Thoracic aorta (tissue), 2 donors: ENCODE measurements at places on chromosomes 3 and 15.

DNA sequence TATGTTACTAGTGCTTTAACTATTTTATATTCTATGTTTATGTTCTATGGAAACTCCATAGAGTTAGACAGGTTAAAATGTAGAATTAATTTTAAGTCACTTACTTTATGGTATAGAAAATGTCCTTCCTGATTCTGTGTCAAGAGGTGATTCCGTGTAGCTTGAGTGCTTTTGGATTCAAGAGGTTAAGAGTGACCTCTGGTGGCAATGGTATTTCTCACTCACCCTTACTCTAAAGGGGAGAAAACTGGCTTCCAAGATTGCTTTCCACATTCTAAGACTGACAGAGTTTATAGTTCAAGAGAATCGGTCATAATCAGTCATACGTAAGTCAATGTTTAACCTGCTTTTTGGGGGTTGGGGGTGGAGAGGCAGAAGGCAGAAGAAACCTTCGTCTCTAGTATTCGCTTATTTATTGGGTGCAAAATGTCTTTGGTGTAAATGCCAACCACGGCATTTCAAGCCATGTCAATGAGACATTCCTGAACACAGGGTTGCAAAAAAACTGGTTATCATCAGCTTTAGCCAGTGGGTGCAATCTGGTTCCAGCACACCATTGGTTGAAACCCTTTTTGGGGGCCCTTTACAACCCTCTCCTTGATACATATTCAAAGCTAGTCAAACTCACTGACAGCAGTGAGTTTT, 92.0 kb upstream of the VGLL3 start:
- no peaks in the 10 kb centered on the region for H3K4me1 ChIP-seq
- H3K4me3 ChIP-seq, result peak overlapping the region; percentile 39
- no peaks in the 10 kb centered on the region for H3K36me3 ChIP-seq

GRCh38 chr15:74519311-74519710, 21.7 kb upstream of the ARID3B start:
- DNase-seq, result no peak
- H3K4me1 ChIP-seq, result no peaks in the 10 kb centered on the region
- no peaks in the 10 kb centered on the region for H3K27me3 ChIP-seq
- no peaks in the 10 kb centered on the region for H3K36me3 ChIP-seq
- no peak overlapping the region for H3K4me3 ChIP-seq

DNA sequence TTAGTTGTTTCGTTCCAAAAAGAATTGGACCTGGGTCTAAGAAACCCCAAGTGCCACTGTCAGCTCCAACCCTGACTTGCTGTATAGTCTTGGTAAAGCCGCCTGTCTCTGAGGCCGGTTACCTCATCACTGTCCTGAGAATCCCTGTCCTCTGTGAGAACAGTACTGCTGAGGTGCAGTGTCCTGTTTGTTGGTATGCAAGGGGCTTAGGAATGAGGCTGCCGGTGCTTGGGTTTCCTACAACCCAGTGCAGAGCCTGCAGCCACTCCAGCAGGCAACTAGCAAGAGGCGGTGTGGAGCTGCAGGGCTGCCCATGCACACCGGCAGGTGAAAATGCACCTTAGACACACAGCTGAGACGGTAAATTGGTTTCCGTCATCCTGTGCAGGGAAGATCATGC, 52.0 kb upstream of the ATG7 start:
- no peak overlapping the region for H3K4me3 ChIP-seq
- H3K4me1 ChIP-seq, result peaks cover 6% of the 10 kb centered on the region
- DNase-seq, result no peak
- no peak overlapping the region for H3K27ac ChIP-seq
- H3K27me3 ChIP-seq, result no peaks in the 10 kb centered on the region

GRCh38 chr3:33957176-33957575, 158.7 kb downstream of the PDCD6IP start:
- no peaks in the 10 kb centered on the region for H3K27me3 ChIP-seq
- no peak overlapping the region for H3K27ac ChIP-seq
- no peak for DNase-seq
- no peaks in the 10 kb centered on the region for H3K36me3 ChIP-seq
- no peaks in the 10 kb centered on the region for H3K4me1 ChIP-seq

DNA sequence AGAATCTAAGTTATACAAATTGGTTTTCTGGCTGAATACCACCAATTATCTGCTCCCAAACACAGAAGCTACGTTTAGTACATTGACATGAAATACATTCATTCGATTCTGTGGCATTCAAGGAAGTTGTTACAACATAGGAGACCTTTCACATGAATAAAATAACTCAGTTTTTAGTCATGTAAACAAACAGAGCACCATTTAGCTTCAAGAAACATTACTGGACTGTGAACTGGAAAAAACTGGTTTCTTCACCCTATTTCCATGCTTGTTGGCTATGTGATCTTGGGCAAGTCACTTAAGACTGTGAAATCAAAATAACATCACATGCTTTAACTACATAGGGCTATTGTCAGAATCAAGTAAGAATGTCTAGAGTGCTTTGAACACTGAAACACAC, 46.2 kb downstream of the NRG4 start:
- no peak overlapping the region for H3K27ac ChIP-seq
- no peak for DNase-seq
- H3K27me3 ChIP-seq, result no peaks in the 10 kb centered on the region
- H3K4me3 ChIP-seq, result no peak overlapping the region

DNA sequence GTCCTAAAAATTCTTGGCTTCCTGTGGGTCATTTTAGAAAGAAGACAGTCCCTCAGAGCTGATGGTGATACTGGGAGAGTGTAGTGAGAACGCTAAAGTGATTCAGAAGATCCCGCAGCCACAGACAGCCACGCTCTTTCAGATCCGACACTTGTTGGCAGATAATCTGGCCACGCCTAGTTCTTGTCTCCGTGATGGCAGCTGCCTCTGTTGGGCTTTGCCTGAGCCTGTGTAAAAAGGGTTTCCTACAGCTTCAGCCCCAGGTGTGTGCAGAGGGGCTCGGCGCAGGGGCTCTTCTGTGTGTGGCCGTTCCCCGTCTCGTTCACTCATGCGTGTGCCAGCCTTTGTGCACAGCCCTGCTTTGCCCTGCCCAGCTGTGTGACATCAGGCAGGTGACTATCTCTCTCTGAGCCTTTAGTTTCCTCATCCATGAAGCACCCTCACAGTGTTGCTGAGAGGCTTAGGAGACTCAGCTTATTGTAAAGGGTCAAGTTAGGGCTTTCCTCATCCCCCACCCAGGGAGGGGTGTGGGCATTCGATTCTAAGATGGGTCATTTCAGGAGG, 6.3 kb downstream of the IRAK2 start:
- no peaks in the 10 kb centered on the region for H3K36me3 ChIP-seq
- H3K4me3 ChIP-seq, result no peak overlapping the region
- H3K4me1 ChIP-seq, result peaks cover 24% of the 10 kb centered on the region
- H3K27me3 ChIP-seq, result no peaks in the 10 kb centered on the region

GRCh38 chr15:78878356-78878755, 5.7 kb downstream of the MORF4L1 start:
- no peaks in the 10 kb centered on the region for H3K36me3 ChIP-seq
- H3K4me3 ChIP-seq, result peak overlapping the region; percentile 100
- peaks cover 86% of the 10 kb centered on the region for H3K4me1 ChIP-seq
- DNase-seq, result no peak
- peak overlapping the region; percentile 10 for H3K27ac ChIP-seq
- no peaks in the 10 kb centered on the region for H3K27me3 ChIP-seq

DNA sequence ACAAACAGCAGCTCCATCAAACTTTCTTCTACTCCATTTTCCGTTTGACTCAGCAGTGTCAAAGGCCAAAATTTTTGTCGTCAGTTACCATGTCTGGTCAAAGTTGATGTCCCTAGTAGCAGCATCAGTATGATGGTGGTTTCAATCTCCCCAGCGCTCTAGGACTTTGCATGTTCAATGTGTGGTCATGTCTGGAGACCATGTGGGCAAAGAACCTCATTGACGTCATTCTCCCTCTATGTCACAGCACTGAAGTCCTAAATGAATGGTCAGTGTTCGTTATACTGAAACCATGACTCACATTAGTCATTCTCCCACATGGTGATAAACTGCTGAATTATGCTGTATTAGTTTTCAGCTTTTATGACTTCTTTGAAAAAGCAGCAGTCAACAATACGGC, 23.2 kb downstream of the SHC4 start:
- peaks cover 8% of the 10 kb centered on the region for H3K4me1 ChIP-seq
- H3K27ac ChIP-seq, result no peak overlapping the region
- no peaks in the 10 kb centered on the region for H3K27me3 ChIP-seq
- H3K36me3 ChIP-seq, result no peaks in the 10 kb centered on the region

DNA sequence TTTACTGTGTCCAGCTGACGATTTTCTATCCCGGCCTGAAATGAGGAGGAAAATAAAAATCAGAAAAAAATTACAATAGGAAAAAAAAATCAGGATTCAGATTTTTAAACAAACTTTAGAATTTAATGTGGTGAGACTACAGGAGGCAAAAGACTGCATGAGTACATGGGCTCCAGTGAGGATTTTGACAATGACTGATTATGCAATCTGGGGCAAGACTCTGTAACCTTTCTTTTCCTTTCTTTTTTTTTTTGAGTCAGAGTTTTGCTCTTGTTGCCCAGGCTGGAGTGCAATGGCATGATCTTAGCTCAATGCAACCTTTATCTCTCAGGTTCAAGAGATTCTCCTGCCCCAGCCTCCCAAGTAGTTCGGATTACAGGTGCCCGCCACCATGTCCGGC, 29.9 kb downstream of the SPG11 start:
- no peak for DNase-seq
- no peak overlapping the region for H3K4me3 ChIP-seq
- peaks cover 24% of the 10 kb centered on the region for H3K36me3 ChIP-seq
- no peak overlapping the region for H3K27ac ChIP-seq
- no peaks in the 10 kb centered on the region for H3K27me3 ChIP-seq

GRCh38 chr15:48603123-48603500, 42.4 kb downstream of the FBN1 start:
- peak overlapping the region; percentile 52 for H3K4me3 ChIP-seq
- H3K4me1 ChIP-seq, result peaks cover 21% of the 10 kb centered on the region
- no peaks in the 10 kb centered on the region for H3K27me3 ChIP-seq
- peak overlapping the region; percentile 83 for H3K27ac ChIP-seq

- H3K27ac ChIP-seq, result no peak overlapping the region
- DNase-seq, result no peak
- H3K4me3 ChIP-seq, result no peak overlapping the region
- no peaks in the 10 kb centered on the region for H3K4me1 ChIP-seq
- H3K36me3 ChIP-seq, result no peaks in the 10 kb centered on the region
These were observed 640.4 kb upstream of the ROBO1 start for GRCh38 chr3:80408030-80408721.

- no peaks in the 10 kb centered on the region for H3K4me1 ChIP-seq
- no peak for DNase-seq
- no peak overlapping the region for H3K4me3 ChIP-seq
These were observed 88.7 kb downstream of the GPR156 start for GRCh38 chr3:120196333-120196732.

DNA sequence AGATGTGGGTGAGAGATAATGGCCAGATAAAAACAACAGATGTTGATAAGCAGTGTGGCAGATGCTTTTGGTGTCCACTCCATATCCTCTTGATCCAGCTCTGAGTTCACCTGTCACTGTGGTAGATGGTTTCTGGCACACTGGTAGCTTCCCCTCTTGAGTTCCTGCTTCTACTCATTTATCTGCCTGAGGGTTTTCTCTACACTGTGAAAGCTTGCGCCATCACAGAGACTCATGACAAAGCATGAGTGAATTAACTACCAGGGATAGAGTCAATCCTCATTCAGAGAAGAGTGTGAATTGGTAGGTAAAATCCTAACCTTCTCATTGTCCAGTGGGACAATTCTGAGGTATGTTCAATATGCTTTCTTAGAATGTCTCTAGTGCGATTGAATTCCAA, 50.0 kb upstream of the ARHGEF26 start:
- DNase-seq, result no peak
- no peak overlapping the region for H3K27ac ChIP-seq
- no peaks in the 10 kb centered on the region for H3K36me3 ChIP-seq
- no peaks in the 10 kb centered on the region for H3K4me1 ChIP-seq
- no peaks in the 10 kb centered on the region for H3K27me3 ChIP-seq

DNA sequence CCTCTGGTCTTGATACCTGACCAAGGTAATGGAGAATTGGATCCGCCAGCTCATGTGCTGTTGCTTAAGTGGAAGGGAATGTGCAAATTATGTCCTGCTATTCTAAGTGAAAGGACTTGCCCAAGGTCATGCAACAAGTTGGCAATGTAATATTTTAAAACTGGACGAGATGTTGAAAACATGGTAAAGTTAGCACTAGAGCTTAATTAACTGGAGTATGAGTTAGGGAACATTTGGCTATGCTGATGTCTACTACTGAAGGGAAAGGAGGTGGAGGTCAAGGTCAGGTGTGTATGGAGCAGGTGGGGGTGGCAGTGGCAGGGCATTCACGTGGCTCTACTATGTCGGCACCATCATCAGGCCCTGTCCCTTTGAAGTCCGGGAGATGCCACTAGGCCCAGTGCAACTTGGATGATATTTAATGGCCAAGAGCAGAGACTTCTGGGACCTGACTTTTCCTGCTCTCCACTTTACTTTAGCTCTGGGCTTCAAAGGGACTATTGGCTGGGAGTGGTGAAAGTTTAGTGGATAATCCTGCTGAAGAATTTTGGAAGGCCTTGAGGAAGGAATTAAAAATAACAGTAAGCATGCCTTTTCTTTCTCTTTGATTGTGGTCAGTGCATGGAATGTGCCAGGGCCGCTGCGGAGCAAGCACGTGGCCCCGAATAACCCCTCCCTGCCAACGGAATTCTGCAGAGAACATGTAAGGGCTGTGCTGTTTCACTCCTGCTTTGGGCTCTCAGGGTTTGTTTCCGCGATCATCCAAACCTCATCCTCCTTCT, 14.9 kb downstream of the SMAD3 start:
- no peaks in the 10 kb centered on the region for H3K27me3 ChIP-seq
- no peaks in the 10 kb centered on the region for H3K36me3 ChIP-seq
- H3K4me1 ChIP-seq, result peaks cover 49% of the 10 kb centered on the region
- no peak for DNase-seq
- peak overlapping the region; percentile 39 for H3K4me3 ChIP-seq

GRCh38 chr3:8621141-8621540, 23.5 kb downstream of the SSUH2 start:
- no peaks in the 10 kb centered on the region for H3K36me3 ChIP-seq
- H3K4me1 ChIP-seq, result peaks cover 36% of the 10 kb centered on the region
- peak overlapping the region; percentile 7 for H3K27ac ChIP-seq
- H3K4me3 ChIP-seq, result no peak overlapping the region
- no peak for DNase-seq
- H3K27me3 ChIP-seq, result no peaks in the 10 kb centered on the region

- H3K36me3 ChIP-seq, result no peaks in the 10 kb centered on the region
- no peak overlapping the region for H3K4me3 ChIP-seq
- DNase-seq, result no peak
- H3K4me1 ChIP-seq, result peaks cover 43% of the 10 kb centered on the region
- no peak overlapping the region for H3K27ac ChIP-seq
These were observed 392.5 kb upstream of the RARB start for GRCh38 chr3:25035526-25035925.
